Bronchus fibroblast of lung (primary cell): ENCODE measurements at places on chromosomes 7 and 10. TPM values are rescaled to one million over a fixed set of nuclear protein-coding genes. Genes with fewer than 3 reads are reported as not detected.

SPDYE2B gene
- not detected in 2 replicates for total RNA-seq

SPDYE3 gene
- total RNA-seq: not detected in 2 replicates

TAS2R60 gene
- not detected in 2 replicates for total RNA-seq

PRSS37 gene
- total RNA-seq: not detected in 2 replicates

HOXA11 gene
- total RNA-seq: not detected in 2 replicates

NPSR1 gene
- total RNA-seq: not detected in 2 replicates

SKAP2 gene
- total RNA-seq: 14.4 and 24.4 TPM in 2 replicates

CTAGE6 gene
- not detected in 2 replicates for total RNA-seq

TMEM26 gene
- total RNA-seq: 0.89 and 1.0 TPM in 2 replicates

GBX1 gene
- total RNA-seq: not detected in 2 replicates

PTPRZ1 gene
- total RNA-seq: under 0.01 TPM in 1 of 2 replicates, not detected in the other

SCIN gene
- total RNA-seq: not detected in 2 replicates

PNLIP gene
- total RNA-seq: not detected in 2 replicates
